ENCODE measurements at places on chromosomes 13 and 19.

DNA sequence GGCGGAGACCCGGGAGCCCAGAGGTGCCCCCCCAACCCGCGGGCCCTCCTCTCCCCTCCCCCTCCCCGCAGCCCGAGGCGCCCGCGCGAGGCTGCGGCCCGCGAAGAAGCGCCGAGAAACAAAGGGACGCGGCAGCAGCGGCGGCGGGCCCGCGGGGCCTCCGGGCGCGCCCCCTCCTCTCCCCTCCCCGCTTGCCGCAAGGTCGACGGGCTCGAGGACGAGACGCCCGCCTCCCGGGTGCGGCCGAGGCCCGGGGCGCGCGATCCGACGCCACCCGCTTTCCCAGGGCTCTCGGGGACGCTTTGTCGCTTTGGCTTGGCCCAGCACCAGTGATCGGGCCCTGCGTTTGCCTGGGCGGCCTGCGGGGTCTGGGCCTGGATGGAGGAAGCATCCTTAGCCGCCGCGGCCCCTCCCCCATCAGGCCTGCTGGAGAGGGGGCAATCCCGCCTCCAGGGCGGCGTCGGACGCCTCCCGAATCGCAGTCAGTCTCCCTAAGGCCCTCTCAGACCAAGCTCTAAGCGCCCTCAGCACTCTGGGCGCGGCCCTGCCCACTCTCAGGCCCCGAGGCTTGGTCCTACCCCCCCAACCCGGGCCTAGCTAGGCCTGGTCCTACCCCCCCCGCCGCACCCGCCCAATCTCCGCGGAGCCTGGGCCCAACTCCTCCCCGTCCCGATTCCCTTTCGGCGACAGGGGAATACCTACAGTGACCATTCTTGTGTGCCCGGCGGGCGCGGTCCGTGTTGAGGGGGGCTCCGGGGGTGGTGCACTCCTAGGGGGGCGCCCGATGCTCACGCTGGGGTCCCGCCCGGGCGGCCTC lies 740 bp downstream of the ELAVL3 start:
- DNase-seq: no peak

DNA sequence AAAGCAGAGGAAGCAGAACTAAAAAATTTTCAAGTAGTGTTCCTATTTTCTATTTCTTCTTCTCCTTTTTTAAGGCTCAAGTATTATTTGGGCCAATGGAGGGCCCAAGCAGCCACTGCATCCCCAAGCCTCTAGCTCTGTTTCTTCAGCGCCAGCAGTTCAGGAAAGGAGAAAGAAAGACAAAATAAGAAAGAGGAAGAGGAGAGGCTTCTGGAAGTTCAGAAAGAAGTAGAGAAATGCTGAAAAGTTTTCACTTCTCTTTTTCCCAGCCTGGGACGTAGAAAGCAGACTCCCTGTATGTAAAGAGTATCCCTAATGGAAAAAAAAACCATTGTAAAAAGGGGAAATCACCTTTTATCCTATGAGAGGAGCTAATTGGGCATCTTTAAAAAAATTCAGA lies 165.5 kb upstream of the KLF12 start:
- no peak for DNase-seq

GRCh38 chr13:79226938-79227337 lies 179.1 kb downstream of the RBM26 start:
- DNase-seq: no peak

DNA sequence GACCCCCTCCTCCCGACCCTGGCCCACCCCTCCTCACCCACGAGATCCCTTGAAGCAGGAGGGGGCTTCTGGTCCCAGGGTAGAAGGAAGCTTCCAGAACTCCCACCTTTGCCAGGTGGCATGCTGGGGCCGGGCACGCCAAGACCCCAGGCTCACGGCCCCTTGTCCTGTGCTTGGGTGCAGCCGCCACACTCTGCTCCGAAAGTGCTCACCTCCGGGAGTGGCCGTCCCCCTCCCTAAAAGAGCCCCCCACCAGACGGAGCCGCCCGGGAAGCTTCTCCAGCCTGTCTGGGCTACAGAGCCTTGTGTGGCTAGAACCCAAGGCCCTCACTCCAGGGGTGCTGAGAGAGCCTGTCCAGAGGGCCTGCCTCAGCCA lies 1.8 kb upstream of the EFNA2 start:
- no peak for DNase-seq

DNA sequence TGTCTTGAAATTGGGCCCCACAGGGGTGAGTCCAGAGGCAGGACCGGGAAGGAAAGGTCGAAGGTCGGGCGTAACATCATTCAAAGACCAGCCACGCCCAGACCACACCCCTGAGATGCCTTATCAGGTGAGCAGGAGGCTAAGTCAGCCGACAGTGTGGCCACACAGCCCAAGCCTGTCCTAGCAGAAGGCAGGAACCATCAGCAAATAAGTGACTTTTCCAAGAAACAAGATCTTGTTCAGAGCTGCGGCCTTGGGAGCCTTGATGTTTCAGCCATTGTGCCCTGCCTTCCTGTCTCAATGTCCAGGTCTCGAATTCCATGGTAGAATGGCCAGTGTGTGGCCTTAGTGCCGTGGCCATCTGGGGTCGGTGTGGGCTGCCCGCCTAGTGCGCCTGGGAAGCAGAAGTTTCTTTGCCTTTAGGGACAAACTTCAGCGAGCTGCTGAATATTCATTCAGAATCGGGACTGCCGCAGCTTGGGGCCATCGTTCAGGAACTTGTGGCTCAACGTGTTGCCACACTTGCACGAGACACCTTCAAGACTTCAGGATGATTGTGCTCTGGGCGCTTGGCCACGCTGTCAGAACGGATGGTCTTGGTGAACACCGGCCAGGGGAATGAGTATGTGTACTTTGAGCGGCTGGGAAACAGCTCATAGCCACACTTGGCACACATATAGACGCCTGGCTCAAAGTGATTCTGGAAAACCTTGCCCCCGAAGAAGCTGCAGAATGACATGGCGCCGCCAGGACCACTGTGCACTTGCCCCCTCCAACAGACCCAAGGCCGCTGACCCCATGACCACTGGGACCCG lies 6.1 kb upstream of the IFNL4 start:
- DNase-seq: no peak

GRCh38 chr13:87893186-87893585 lies 222.0 kb downstream of the SLITRK5 start:
- DNase-seq: no peak

GRCh38 chr19:56252699-56253422 lies 19.7 kb upstream of the EDDM13 start:
- DNase-seq: peak; percentile 84

DNA sequence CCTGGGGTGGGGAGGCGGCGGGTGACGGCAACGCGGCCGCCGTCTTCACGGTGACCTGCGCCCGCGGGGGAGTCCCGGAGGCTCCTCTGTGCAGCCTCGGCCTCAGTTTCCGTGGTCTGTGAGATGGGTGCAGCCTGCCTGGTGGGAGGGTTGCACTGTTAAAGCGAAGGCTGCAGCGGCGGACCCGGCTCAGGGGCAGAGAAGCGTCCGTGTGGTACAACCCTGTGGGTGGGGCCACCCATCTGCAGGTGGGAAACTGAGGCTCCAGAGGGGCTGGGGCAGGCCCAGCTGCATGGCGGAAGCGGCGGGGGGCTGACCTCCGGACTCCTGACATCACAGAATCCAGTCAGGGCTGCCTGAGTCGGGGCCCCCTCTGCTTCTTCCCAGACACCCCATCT lies 481 bp downstream of the FGF22 start:
- no peak for DNase-seq

- DNase-seq: no peak
Measured at GRCh38 chr19:9883764-9884163, 48.6 kb downstream of the PIN1 start.

DNA sequence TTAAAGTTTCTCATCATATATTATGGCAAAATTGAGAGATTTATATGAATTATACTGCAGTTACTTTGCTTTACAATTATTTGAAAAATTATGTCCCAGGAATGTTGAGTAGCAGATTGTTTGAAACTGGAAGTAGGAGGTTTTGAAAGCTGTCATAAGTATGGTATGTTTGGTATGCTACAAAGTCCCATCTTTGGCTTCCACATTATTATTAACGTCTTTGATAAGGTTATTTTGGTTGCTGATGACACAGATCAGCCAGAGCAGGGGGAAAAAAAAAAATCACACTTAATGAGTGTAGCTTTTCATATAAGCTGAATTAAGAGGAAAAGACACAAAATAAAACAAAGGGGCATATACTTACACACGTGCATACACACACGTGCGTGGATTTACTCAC lies 130.1 kb downstream of the SLITRK1 start:
- no peak for DNase-seq

DNA sequence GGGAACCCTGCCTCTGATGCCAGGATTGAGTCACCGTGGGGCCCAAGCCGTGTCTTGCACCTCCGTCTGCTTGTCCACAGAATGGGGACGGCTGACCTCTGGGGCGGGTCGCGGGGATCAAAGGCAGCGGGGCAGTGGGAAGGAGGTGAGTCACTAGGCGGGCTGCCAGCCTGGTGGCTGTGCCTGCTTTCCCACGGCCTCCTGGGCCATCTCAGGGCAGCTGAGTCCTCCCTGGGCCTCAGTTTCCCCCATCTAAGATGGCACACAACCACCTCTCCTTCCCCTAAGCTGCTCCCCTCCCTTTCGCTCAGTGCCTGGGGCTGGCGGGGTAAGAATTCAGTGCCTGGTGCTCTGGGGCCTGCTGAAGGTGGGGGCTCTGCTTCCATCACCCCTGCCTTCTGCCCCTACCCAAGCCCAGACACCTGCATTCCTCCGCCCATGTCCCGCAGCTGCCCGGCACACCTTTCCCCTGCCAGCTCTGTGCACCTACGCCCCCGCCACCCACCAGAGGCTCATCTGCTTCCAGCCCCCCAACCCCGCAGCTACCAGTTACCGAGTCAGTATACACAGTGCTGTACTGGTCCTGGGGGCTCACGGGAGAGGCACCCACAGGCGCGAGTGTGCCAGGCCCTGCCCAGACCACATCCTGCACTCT lies 3.5 kb downstream of the MKNK2 start:
- DNase-seq: no peak

- no peak for DNase-seq
Measured at GRCh38 chr13:70430256-70430655, 322.0 kb upstream of the KLHL1 start.

DNA sequence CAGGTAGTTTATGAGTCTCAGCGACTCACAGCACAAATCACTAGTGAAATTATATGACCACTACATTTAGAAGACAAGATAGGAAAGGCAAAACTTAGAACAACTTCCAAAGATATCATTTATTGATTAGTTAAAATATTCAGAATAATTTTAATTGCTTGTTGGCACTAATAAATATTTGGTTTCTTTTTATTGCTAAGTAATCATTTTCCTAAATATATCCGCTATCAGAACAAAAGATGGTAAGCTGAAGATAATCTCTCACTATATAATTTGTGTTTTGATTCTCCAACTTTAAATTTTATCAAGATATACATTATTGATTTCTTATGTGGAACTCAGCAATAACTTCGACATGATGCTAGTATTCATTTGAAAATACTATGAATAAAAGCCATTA lies 248.5 kb downstream of the DIAPH3 start:
- DNase-seq: no peak

GRCh38 chr19:9801976-9802375 lies 16.9 kb downstream of the FBXL12 start:
- DNase-seq: no peak

- no peak for DNase-seq
Measured at GRCh38 chr13:77431449-77431848, 104.1 kb upstream of the SCEL start.

- DNase-seq: peak; percentile 64
Measured at GRCh38 chr13:49220036-49220855, at the start of gene MLNR. TSS of gene MLNR (plus strand) at chr13:49220338. CDS start at chr13:49220338, 0 bp downstream.

DNA sequence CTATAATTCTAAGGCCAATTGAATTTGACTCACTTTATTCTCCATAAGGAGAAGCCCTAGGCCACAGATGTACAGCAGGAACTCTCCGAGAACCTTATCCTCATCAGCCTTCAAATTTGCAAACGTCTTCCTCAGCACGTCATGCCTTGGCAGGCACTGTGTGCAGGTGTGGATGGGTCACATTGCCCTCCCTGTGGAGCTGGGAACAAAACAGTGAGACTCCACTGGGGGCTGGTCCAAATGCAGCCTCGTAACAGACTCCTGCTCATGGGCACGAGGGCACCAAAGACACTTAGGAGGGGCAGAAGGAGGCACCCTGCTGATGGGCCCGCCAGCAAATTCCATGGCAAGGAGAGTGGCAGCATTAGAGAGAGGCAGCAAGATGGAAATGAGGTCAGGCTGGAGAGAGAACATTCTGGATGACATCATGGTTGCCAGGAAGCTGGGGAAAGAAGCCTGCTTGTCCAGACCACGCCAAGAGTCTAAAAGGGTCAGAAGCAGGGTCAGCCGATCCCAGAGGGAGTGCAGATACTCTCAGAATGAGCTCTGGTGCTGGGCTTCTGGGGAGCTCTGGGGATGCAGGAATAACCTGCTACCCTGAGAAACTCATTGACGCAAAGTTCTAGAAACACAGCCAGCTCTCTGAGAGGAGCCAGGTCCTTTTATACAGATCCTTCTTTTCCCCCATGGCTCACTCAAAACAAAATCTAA lies 242.2 kb downstream of the B3GLCT start:
- DNase-seq: no peak

DNA sequence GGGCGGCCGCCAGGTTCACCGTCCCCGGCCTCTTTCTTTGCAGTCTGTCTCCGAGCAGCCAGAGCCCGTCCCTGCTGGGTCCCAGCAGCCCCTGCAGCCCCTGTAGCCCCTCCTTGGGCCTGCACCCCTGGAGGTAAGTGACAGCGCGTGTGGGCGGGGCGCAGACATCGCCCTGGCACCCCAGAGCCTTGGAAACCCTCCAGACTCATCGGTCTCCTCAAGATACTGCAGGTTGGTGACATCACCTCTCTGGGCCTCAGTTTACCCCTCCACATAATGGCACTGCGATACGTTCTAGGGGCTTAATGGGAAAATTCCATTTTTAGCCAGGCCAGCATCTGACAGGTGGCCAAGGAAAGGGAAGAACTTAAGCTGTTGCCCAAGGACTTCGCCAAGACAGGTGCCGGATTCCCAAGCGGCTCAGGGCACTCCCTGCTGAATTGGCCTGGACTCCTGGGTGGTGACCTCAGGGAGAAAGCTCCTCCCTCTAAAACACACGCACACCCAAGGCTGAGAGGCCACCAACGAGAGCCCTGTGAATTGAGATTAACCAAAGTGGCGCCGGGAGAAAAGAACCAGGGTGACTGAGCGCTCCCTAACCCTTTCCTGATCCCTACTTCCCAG lies 13.1 kb downstream of the MAST3 start:
- DNase-seq: no peak

DNA sequence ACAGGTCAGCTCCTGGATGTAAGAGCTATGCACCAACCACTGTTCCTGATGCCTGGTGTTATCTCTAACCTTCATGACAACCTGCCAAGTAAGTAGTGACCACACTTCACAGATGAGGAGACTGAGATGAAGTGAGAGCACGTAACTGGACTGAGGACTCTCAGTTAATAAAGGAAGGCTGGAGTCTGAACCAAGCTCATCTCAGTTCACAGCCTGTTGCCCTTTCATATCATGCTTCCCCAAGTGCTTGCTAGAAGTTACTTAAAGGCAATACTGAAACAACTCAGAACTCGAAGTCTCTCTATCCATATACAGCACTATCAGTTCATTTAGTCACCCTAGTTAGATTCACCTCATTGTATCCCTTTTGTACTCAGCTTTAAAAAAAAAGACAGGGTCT lies 119.7 kb downstream of the ABCC4 start:
- no peak for DNase-seq
